ENCODE measurements at places on chromosomes 5 and 9. TPM values are rescaled to one million over a fixed set of nuclear protein-coding genes. Genes with fewer than 3 reads are reported as not detected.

The EIF4E1B gene
- polyA plus RNA-seq = not detected

The TSTD2 gene
- polyA plus RNA-seq = 7.9 TPM

The ZNF483 gene
- 0.09 TPM for polyA plus RNA-seq

The TMEM252 gene
- polyA plus RNA-seq = 0.06 TPM

The FAM81B gene
- not detected for polyA plus RNA-seq

The TLX3 gene
- polyA plus RNA-seq = not detected

The ANKRD34B gene
- polyA plus RNA-seq = not detected

The LCN9 gene
- polyA plus RNA-seq = not detected

The C6 gene
- 0.09 TPM for polyA plus RNA-seq

The C9orf57 gene
- polyA plus RNA-seq = not detected

The LEAP2 gene
- polyA plus RNA-seq = 0.73 TPM

The LRRTM2 gene
- 0.01 TPM for polyA plus RNA-seq

The IFNK gene
- not detected for polyA plus RNA-seq

The ANGPTL2 gene
- polyA plus RNA-seq = 5.8 TPM

The WDR55 gene
- 19.2 TPM for polyA plus RNA-seq

The PRDM9 gene
- not detected for polyA plus RNA-seq

The MSX2 gene
- 0.55 TPM for polyA plus RNA-seq
